CMK (cell line): ENCODE measurements at places on chromosomes 4 and X.

GRCh38 chr4:6688879-6689505 is 4.7 kb upstream of the S100P start:
- DNase-seq, result no peak

GRCh38 chrX:153381684-153382532 is 19.2 kb downstream of the PNMA6E start:
- peak; percentile 26 for DNase-seq

GRCh38 chrX:136953867-136954787 is 73.6 kb upstream of the RBMX start:
- peak; percentile 39 for DNase-seq

- DNase-seq, result no peak
These were observed 1.9 kb downstream of the CXCL2 start for GRCh38 chr4:74097116-74097515.

DNA sequence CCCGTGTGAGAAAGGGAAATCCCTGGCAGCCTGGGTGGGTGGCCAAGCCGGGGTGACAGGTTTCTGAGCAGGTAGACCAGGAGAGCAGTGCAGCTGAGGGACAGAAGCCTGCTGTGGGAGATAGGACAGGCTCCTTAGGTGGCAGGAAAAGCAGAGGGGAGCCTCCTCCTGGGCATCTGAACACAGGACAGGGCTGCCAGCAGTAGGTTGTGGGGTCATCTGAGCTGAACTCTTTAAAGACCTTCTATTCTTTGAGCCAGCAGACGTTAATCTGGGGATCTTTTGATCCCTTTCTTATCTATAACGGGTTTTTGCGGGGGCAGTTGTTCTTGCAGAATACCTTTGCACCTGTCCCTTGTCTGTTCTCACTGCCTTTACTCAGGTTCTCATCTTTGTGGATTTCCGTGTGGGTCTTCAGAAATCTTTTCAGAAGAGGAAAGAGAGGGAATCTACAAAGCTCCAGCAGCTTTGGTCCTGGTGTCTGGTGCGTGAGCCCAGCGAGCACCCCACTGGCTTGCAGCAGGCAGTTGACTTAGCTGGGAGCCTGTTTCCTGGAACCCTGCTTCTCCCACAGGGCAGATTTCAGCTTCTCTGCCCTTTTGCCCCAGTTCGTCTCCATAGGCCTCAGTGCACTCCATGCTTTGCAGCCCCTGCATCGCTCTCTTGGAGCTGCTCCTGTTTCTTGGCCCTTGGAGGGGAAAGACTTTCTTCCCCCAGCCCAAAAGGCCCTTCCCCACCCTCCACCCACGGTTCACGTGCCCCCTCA is 35.8 kb upstream of the TADA2B start:
- DNase-seq, result no peak

DNA sequence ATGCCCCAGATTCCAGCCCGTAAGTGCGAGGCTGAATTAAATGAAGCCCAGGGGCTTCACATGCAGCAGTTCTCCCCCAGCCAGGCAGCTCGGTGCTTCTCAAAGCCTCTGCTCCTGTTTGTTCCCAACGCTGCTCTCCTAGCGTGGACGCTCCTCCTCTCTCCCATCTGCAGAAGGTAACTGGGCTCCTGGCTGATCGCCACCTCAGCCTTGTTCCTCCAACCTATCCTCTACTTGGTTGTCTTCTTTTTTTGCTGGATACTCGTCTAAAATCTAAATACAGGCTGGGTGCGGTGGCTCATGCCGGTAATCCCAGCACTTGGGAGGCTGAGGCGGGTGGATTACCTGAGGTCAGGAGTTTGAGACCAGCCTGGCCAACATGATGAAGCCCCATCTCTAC is 70.3 kb downstream of the NSUN7 start:
- DNase-seq, result no peak

- no peak for DNase-seq
These were observed 284.9 kb downstream of the TEX13A start for GRCh38 chrX:104935581-104935980.

GRCh38 chrX:112779139-112779538 is 61.5 kb downstream of the AMOT start:
- DNase-seq, result no peak

- DNase-seq, result no peak
These were observed 5.8 kb downstream of the SSR4 start for GRCh38 chrX:153800177-153800722.

GRCh38 chr4:39472396-39472795 is 13.5 kb downstream of the LIAS start:
- DNase-seq, result no peak

- no peak for DNase-seq
These were observed 183.4 kb upstream of the ATOH1 start for GRCh38 chr4:93645120-93645519.

- no peak for DNase-seq
These were observed 56.2 kb downstream of the PROM1 start for GRCh38 chr4:16027626-16028025.

DNA sequence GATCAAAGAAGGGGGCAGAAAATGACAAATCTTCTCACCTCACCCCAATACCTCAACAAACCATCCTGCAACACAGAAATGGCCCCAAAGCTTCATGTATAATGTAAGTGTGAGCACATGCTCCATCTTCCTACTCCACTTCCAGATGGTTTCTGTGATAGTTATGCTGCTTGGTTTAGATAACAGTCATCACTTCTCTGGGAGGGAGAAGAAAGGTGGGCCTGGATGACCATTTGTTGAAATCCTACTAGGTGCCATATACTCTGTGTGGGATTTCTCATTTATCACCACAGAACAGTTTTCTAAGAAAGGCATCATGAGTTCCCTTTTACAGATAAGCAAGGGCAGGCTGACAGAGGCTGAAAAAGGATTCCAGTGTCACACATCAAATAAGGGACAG is 31.3 kb upstream of the NXF3 start:
- DNase-seq, result peak; percentile 34

- no peak for DNase-seq
These were observed 11.4 kb upstream of the FGF2 start for GRCh38 chr4:122815248-122815647.

- no peak for DNase-seq
These were observed 69.7 kb upstream of the COX18 start for GRCh38 chr4:73139245-73139644.

DNA sequence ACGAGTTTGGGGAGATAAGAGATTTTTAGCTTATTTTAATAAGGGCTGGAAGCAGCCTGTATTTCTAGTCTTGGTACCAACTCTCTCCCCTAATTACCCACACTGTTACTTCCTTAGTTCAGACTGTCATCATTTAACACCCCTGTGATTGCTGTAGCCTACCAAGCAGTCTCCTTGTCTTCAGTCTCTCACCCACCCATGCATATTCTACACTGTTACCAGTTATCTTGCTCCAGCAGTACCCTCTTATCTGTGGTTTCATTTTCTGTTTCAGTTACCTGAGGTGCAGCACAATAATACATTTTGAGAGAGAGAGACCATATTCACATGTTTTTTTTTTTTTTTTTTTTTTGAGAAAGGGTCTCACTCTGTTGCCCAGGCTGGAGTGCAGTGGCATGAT is 80.2 kb downstream of the DIAPH2 start:
- DNase-seq, result no peak

DNA sequence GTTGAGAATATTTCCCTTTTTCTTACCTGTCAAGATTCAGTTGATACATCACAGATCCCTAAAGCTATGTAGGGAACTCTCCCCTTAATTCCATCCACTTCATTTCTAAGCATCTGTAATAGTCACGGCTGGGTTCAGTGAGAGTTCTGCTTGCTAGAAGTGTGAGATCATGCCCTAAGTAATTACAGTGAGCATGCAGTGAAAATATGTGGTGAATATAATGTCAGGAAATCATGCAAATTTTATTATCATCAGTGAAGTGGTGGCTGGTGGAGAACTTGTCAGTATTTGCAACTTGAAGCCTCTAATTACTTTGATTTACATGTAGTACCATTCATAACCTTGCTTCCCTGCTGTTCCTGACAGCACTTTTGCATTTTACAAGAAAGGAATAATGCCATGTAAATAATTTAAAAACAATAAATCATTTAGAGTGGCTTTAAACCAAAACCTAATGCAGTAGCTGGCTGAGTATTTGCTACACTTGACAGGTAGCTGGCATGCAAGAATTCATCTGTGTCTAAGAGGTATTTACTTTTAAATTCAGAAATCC is 28.3 kb upstream of the CFAP299 start:
- DNase-seq, result no peak

GRCh38 chr4:75015627-75016026 is 82.7 kb downstream of the PARM1 start:
- no peak for DNase-seq

- no peak for DNase-seq
These were observed 97.3 kb downstream of the NKX6-1 start for GRCh38 chr4:84401701-84402306.

- DNase-seq, result no peak
These were observed 64.1 kb downstream of the TMA16 start for GRCh38 chr4:163558539-163559044.

- DNase-seq, result peak; percentile 12
These were observed 36.8 kb downstream of the RTL5 start for GRCh38 chrX:72094894-72095293.

GRCh38 chrX:152276277-152276676 is 137.9 kb upstream of the MAGEA10 start:
- DNase-seq, result no peak

DNA sequence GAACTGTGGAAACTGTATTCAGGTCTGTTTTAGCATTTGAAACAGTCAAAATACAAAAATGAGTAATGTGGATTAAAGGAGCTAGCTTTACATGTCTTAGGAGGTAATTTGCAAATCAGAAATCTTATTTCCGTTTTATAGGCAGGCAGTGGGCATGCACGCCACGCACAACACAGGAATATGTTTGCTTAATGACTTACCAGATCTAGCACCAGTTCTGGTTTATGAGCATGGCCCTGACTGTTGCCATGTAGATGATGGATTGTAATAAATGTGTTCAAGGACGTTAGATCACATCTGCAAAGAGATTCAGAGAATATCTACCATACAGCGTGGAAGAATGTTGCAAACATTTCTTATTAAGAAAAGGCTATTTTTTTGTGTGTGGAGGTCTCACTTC is 344.5 kb upstream of the NR3C2 start:
- DNase-seq, result no peak

- no peak for DNase-seq
These were observed 9.2 kb upstream of the SORCS2 start for GRCh38 chr4:7183161-7183560.

- DNase-seq, result no peak
These were observed 75.0 kb downstream of the MGST2 start for GRCh38 chr4:139740531-139741041.

DNA sequence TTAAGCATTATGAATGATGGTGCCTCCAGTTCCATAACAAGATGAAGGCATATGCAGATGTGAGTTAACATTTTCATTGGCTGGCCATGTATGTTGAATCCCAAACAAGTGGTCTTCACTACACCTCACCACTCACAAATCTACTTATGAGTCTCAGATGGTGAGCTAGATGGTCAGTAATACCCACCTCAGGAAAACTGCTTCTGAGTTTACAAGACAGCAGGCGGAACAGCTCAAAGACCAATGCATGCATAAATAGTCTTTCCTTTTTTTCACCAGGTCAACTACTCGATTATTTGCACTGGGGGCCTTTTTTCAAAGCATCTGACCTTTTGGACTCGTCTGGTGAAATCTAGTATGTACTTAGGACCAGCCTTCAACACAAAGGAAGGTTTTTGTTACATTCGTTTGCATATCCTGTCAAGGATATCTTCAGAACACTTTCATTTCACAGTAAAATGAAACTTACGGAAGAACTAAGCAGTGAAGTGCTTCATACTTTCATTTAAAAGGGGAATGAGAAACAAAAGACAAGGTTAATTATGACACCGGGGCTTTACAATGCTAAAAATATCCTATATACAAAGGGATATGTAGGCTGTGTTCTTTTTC is 23.1 kb upstream of the TLR7 start:
- DNase-seq, result no peak

DNA sequence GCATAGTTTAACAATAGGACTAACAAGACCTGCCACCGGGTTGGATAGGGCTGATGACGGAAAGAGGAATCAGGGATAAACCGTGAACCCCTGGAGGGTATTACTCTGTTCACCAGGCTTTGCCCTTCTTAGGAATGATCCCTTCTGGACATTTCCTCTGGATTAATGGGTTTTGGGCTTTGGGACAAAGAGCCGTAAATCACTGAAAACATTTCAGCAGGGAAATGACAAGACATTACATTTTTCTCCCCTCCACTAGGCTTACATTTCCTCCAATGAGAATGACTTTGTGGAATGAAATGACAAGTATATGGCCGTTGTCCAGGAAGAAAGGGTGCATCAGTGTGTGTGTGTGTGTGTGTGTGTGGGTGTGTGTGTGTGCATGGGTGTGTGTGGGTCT is 25.9 kb upstream of the RBPJ start:
- no peak for DNase-seq

GRCh38 chr4:107896158-107896645 is 35.1 kb upstream of the CYP2U1 start:
- no peak for DNase-seq

DNA sequence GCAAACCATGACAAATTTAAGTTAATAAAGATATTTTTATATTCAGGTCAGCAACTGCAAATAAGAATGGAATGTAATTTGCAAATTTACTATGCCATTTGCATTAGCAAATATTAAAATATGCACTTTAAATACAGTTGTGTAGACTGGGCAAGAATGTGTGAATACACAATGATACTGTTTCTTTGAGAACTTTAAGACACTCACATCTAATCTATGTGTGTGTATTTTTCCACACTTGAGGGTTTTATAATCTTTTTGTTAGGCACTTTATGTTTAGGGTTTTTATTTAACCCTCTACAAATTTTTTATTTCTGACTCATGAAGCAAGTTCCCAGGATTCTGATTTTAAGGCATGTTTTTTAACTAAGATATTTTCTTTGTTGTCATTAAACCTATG is 23.9 kb upstream of the NDNF start:
- DNase-seq, result no peak

GRCh38 chr4:132592340-132592739 is 556.8 kb upstream of the PCDH10 start:
- no peak for DNase-seq

GRCh38 chr4:167989815-167990214 is 102.5 kb upstream of the ANXA10 start:
- DNase-seq, result no peak

GRCh38 chr4:125184116-125184515 is 130.6 kb upstream of the FAT4 start:
- DNase-seq, result no peak

DNA sequence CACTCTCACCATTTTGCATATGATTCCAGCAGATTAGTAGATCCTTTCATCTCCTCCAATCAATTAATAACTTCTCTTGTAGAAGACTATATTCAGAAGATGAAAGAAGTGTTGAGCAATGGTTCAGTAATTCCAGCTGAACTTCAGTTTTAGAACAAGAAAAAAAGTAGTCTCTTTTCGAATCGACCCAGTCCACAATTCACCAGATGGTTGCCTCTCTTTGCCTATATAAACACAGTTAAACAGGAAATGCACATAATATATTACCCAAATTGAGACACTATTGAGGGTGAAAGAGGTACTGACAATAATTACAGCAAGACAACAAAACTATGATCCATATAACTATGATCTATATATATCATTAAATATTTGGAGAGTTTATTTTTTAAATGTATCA is 16.8 kb upstream of the FAM241A start:
- DNase-seq, result no peak
